Kidney tubule cell (primary cell): ENCODE measurements at places on chromosomes 4 and X.

DNA sequence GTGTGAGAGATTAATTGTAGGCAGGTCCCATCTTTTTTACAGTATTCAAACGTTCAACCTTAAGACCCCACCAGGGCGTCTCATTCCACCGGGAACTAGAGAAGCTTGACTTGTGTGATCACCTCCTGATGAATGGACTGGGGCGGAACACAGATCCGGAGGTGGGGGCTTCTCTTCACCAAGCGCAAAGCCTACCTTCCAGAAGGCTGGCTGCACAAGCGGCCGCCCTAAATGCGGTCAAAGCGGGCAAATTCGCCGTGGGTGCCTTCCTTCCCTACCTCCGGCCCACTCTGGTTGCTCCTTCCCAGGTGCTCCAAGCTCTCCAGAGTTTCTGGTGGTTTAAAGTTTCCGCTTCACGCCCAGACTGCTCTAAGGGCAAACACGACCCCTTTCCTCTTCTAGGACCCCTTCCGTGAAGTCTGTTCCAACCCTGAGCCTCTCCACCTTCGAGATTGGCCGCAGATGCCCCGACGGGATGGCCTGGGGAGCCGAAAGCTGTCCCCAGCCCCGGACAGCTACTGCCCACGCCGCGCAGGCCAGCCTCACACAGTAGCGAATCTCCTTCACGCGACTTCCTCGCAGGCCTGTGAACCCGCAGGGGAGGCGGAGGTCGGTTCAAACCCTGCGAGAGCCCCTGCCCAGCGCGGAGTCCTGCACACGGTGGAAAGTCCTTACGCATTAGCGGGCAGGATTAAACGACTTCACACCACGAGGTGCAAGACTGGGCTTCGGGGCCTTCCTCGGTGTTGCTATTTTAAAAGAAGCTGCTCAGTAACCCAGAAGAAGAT, 1.6 kb upstream of the WWC2 start:
- peak; percentile 62 for DNase-seq

DNA sequence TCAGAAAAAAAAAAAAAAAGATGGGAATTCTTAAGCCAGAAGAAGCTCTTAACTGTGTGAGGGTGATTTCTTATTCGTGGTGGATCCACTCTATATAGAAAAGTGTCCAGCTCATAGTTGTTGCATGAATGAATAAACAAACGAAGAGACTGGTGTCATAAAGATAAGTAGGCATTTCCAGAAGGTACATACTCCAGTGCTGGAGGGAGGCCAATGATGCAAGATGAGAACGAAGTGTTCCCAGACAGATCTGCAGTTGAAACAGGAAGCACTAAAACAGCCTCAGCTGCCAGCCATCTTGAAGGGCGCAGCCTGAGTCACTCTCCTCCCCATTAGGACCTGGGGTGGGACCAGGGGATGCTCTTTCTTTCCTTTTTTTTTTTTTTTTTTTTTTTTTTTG, 47.4 kb upstream of the HOPX start:
- DNase-seq = no peak

- no peak for DNase-seq
Measured at GRCh38 chrX:3603026-3603661, 110.3 kb downstream of the PRKX start.

DNA sequence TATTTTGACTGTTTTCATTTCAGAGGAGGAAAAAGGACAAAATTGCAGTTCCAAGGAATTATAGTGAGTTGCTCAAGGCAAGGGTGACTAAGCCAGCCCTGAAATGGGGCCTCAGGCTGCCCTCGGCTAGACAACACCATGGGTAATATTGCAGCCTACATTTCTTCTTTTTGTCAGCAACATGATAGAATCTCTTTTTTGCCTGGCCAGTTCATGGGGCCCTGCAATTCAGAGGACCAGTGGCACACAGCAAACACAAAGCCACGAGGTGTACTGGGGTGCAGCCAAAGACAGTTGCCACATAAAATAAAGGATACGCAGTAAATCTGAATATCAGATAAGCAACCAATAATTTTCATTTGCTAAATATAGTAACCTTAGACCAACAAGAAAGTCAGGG, 41.8 kb downstream of the RBM47 start:
- peak; percentile 49 for DNase-seq

- DNase-seq = peak; percentile 77
Measured at GRCh38 chrX:132953354-132953753, 5.1 kb downstream of the HS6ST2 start.

- peak; percentile 81 for DNase-seq
Measured at GRCh38 chr4:159012381-159012780, 90.5 kb upstream of the RAPGEF2 start.

- no peak for DNase-seq
Measured at GRCh38 chr4:28241021-28241420, 1380.4 kb downstream of the STIM2 start.

GRCh38 chr4:48777739-48778138, 2.3 kb downstream of the FRYL start:
- DNase-seq = no peak

- DNase-seq = peak; percentile 77
Measured at GRCh38 chr4:158949099-158949498, 153.8 kb upstream of the RAPGEF2 start.

DNA sequence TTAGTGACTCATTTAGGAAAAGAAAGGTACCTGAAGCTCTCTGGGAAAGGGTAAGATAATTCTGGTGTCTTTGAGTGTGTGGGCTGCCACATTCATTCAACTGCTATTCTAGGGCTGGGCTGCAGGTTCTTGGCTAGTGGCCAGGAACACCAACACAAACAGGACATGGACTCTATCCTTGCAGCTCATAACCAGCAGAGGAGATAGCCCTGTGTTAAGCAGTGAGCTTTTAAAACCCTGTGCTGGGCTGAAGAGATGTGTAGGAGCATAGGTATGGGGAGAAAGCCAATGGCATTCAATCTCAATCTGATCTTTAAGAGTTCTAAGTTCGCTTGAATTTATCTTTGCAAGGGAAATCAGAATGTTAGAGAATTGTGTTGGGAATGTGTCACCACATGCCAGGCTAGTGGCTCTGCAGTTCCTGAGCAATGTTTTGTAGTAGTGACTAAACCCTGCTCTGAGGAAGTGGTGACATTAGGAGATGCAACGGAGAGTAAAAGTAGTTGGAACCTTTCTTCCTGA, 39.2 kb downstream of the SGMS2 start:
- DNase-seq = peak; percentile 84

DNA sequence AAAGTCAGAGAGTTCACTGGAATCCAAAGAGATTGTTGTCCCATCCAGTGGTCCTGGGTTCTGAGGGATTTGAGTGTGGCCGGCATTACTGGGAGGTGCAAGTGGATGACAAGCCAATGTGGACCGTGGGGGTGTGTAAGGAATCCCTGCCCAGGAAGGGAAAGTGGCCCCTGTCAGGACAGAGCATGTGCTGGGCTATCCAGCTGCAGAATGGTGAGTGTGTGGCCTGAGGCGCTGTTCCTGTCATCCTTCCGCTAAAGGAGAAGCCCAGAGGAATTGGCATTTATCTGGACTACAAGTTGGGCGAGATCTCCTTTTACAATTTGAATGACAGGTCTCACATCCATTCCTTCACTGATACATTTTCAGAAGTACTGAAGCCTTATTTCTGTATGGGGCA, 20.4 kb upstream of the TRIM60 start:
- no peak for DNase-seq

- DNase-seq = peak; percentile 88
Measured at GRCh38 chrX:45715748-45716147, 515.1 kb upstream of the DIPK2B start.

GRCh38 chrX:110414273-110414672, 55.6 kb downstream of the RTL9 start:
- DNase-seq = no peak

DNA sequence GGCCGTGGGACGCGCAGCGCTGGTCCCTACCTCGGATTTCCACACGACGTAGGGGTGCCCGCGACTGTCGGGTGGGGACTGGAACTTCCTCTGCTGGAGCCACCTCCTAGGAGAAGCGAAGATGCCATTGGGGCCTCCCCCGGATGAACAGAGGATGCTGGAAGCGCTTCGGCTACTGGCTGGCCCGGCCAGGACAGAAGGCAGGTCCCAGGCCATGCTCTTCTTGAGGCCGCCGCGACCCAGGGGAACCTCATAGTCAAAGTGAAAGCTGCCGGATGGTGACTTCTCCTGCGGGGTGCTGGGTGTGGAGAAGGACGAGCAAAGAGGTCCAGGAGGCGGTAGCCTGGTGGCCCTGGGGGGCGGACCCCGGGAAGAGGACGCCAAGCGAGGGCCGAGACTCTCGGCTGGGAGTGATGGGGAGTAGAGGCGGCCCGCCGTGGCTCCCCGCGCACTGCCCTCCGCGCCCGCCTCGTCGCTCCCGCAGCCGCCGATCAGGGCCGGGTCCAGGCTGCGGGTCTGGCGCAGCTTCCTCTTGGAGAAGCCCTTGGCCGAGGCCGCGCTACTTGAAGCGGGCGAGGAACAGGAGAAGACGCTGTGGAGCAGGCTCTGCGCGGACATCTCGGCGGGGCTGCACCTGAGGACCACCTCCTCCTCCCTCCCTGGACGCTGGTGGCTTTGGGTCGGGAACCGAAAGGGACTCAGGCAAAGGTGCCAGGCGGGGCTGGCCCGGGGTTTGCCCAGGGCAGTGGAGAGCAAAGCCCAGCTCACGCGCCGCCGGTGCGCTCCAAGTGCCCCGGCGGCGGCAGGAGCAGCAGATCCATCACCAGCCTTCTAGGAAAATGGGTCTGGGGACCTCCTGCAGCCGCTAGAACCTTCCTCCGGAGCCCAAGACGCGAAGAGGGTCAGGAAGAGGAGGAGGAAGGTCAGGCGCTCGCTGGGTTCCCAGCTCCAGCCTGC, 1.2 kb downstream of the ARHGAP6 start:
- DNase-seq = peak; percentile 29

- no peak for DNase-seq
Measured at GRCh38 chr4:123476089-123476488, 79.5 kb downstream of the SPRY1 start.

- DNase-seq = peak; percentile 68
Measured at GRCh38 chrX:9995855-9996339, 28.7 kb downstream of the CLDN34 start.

DNA sequence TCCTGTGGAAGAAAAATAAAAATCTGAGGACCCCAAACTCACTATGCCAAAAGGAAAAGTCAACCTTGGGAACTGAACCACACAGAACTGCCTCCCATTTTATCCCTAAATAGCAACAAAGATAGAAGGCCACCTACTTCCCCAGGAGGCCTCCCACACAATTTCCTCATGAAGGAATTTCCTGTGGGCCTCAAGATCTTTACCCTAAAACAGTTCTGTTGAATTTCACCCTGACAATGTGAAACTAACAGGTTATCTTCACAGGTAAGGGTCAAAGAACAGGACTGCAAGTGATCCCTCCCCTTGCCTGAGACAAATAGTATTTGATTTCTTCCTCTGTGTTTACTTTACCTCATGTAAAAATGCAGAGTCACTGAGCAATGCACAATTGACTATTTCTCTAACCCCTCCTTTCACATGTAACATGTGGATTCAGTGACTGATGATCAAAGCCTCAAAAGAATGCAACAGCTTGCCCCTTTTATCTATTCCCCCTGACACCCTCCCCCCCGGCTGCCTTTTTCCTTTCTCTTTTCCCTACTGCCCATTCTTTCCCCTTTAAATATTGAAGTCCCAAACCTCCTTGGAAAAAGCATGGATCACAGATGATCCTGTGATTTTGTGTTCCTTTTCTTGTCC, 33.3 kb downstream of the MEPE start:
- peak; percentile 82 for DNase-seq

DNA sequence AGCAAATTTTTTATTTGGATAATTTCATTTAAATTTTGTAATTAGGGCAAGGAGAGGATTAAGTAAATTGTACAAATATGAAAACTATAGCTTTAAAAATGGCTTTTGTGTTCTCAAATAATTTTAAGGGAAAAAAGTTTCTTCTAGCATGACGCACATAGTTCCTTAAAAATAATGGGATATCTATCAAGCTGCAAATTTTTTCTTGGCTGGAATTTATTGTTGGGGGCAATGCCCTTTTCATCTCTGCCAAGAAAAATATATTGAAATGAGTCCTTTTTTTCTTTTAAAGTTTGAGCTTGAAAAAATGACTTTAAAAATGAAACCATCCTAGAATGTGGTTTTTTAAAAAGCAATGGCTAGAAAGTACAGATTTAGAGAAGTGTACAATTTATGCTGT, 154.4 kb upstream of the UGT8 start:
- DNase-seq = no peak

GRCh38 chrX:51336584-51336983, 4.0 kb downstream of the NUDT10 start:
- peak; percentile 59 for DNase-seq

DNA sequence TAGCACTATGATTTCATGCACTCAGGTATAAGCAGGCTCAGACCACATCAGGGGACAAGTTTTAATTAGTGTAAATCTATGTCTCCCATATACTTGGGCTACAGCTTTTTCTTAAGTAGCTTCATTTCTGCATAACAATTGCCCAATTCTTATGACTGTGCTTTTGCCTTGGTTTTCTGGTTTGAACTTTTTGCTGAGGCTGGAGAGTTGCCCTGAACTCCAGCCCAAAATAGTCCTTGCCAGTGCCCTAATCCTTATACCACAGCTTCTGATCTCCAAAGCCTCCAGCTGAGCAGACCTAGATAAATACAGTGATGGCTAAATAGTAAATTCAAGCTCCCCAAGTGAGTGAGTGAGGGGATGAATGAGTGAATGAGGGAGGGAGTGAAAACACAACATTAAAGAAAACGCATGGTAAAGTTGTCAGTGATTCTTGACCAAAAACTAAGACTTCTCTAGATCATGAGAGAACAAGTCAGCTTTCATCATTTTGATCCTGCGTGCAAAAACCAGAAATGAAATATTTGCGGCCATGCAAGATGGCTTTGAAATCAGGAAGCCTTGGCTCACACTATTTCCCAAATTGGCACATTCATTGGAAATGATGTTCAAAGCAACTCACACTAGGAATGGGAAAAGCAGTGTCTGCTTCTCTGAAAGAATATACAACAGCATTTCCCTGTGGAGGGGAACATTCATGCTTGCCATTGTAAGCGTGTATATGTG, 437.1 kb upstream of the CTSO start:
- DNase-seq = no peak

GRCh38 chrX:13933352-13933751, 96.3 kb downstream of the GEMIN8 start:
- DNase-seq = no peak

- DNase-seq = no peak
Measured at GRCh38 chr4:140092094-140092851, 61.7 kb downstream of the MAML3 start.

GRCh38 chr4:154683956-154684681, 59.7 kb upstream of the LRAT start:
- DNase-seq = no peak

DNA sequence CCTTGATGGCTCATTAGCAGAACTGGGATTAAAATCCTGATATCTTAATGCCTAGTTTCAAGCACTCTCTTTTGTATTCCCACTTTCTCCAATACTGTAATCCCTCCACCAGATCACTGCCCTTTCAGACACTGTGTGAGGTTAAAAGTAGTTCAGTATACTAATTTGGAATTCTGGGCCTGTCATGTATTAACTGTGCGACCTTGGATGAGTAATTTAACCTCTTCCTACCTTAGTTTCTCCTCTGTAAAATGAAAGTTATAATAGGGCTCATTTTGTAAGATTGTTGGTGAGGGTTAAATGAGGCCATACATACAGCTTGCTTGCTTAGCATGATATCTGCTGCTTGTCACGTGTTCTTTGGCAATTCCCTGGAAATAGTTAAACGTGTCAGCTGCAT, 207.3 kb upstream of the HS3ST1 start:
- peak; percentile 76 for DNase-seq

- peak; percentile 79 for DNase-seq
Measured at GRCh38 chrX:42803320-42803719, 25.4 kb upstream of the PPP1R2C start.

- peak; percentile 44 for DNase-seq
Measured at GRCh38 chrX:40012868-40013265, 84.9 kb downstream of the BCOR start.

- no peak for DNase-seq
Measured at GRCh38 chr4:110418641-110419040, 57.3 kb upstream of the ENPEP start.

- peak; percentile 96 for DNase-seq
Measured at GRCh38 chr4:73620115-73620792, at the start of gene RASSF6. Gene RASSF6 (minus strand): TSS chr4:73620436. CDS start chr4:73611795, 8,641 bp downstream.
